CD4-positive, alpha-beta T cell treated with Interleukin-2 at 100 ng/mL for 4 hours (primary cell): ENCODE measurements at places on chromosomes 16 and 17.
A peak's percentile ranks its signal among the peaks of the same experiment; 100 is the strongest.

DNA sequence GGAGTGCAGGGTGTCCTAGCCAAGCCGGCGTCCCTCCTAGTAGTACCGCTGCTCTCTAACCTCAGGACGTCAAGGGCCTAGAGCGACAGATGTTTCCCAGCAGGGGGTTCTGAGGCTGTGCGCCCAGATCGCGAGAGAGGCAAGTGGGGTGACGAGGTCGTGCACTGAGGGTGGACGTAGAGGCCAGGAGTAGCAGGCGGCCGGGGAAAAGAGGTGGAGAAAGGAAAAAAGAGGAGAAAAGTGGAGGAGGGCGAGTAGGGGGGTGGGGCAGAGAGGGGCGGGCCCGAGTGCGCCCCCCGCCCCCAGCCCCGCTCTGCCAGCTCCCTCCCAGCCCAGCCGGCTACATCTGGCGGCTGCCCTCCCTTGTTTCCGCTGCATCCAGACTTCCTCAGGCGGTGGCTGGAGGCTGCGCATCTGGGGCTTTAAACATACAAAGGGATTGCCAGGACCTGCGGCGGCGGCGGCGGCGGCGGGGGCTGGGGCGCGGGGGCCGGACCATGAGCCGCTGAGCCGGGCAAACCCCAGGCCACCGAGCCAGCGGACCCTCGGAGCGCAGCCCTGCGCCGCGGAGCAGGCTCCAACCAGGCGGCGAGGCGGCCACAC lies at the start of gene MMP2:
TSS of gene MMP2 (plus strand) at position 372 of the 603 bp plus-strand sequence. CDS start 282 bp downstream, outside the sequence.
- DNase-seq: no peak

GRCh38 chr16:56726283-56726682 lies 3.6 kb upstream of the NUP93 start:
- no peak for DNase-seq

- no peak for DNase-seq
These were observed 416.8 kb upstream of the CCL2 start for GRCh38 chr17:33838281-33838680.

DNA sequence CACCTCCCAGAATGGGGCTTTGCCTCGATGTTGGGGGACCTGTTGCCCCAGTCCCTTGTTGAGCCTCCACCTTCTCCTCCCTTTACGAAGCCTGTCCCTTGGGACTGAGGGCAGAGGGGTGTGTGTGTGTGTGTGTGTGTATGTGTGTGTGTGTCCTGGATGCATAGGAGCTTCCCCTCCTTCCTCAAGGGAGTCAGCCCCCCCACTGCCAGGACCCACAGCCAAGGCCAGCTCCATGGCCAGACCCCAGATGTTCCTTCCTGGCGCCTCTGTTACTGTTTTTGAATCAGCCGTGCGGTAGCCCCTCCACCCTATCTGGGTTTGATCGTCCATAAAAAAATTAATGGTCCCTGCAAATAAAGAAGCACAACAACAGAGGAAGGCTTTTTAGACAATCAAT lies 17.7 kb upstream of the DOK4 start:
- DNase-seq: no peak

- no peak for DNase-seq
These were observed 11.9 kb upstream of the ASGR1 start for GRCh38 chr17:7191069-7191468.

- DNase-seq: no peak
These were observed 17.4 kb downstream of the ASPSCR1 start for GRCh38 chr17:81994593-81995462.

DNA sequence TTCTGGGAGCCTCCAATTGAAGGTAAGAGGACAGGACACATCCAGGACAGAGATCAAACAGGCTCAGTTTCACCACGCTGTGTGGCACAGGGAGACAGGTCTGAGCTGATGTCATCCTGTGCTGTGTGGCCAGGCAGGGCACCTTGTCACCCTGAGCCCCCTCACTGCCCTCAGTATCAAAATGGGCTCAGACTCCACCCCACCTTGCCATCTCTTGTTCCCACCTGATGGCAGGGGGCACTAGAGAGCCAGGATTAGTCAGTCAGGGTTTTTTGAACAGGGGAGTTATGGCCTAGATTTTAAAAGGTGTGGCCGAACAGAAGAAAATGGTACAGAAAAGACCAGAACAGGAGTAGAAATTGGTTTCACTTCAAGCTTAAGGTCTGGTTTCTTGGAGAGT lies 2.6 kb downstream of the KAT2A start:
- peak; percentile 53 for DNase-seq

- no peak for DNase-seq
These were observed 12.2 kb downstream of the CCR7 start for GRCh38 chr17:40552806-40553693.

- peak; percentile 26 for DNase-seq
These were observed 22.5 kb upstream of the CMTR2 start for GRCh38 chr16:71311553-71312158.

GRCh38 chr17:74840989-74841666 lies 18.6 kb downstream of the GRIN2C start:
- no peak for DNase-seq

- peak; percentile 5 for DNase-seq
These were observed 76.7 kb upstream of the CBX4 start for GRCh38 chr17:79915850-79916430.

DNA sequence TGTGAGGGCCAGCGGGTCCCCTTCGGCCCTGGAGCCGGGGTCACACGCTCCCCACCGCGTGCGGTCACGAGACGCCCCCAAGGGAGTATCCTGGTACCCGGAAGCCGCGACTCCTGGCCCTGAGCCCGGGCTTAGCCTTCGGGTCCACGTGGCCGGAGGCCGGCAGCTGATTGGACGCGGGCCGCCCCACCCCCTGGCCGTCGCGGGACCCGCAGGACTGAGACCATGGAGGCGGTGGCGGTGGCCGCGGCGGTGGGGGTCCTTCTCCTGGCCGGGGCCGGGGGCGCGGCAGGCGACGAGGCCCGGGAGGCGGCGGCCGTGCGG lies at the start of gene NAGLU:
TSS of gene NAGLU (plus strand) at position 194 of the 324 bp plus-strand sequence. CDS start at position 226, 32 bp downstream.
- peak; percentile 80 for DNase-seq

DNA sequence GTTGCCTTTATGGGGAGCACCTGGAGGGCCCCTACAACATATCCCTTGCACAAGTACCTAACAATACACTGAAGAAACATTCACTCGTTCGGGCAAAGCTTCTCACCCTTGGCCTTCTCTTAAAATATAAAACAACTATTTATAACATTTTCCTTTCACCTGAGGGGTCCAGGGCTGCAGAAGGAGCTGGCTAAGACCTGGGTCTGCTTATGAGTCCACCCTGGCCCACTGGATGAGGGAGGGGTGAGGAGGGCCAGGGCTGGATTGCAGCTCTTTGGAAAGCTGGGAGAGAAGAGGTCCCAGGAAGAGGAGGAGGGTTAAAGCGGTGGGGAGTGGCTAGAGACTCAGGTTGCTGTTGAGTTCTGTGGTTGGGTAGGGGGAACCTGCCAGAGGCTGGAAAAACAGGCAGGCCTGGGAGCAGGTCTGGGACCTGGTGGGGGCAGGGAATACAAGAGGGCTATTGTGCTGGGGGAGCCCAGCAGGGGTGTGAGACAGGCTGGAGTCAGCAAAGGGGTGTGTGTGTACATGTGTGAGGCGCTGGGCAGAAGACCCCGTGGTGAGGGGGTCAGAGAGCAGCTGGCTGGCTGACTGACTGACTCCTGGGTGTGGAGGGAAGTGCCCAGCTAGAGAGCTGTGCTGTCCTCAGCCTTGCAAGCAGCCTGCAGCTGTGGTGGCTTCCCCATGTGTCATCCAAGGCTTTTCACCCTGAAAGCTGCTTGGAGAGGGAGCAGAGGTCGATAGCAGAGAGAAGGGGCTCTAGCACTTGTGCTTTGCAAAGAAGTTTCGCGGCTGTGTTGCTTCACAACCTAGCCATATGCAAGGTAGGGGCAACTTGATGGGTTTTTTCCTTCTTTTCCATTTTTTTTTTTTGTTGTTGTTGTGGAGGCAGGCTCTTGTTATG lies 10.2 kb upstream of the MRC2 start:
- no peak for DNase-seq

- DNase-seq: no peak
These were observed 312.2 kb downstream of the TMEM114 start for GRCh38 chr16:8278031-8278580.

DNA sequence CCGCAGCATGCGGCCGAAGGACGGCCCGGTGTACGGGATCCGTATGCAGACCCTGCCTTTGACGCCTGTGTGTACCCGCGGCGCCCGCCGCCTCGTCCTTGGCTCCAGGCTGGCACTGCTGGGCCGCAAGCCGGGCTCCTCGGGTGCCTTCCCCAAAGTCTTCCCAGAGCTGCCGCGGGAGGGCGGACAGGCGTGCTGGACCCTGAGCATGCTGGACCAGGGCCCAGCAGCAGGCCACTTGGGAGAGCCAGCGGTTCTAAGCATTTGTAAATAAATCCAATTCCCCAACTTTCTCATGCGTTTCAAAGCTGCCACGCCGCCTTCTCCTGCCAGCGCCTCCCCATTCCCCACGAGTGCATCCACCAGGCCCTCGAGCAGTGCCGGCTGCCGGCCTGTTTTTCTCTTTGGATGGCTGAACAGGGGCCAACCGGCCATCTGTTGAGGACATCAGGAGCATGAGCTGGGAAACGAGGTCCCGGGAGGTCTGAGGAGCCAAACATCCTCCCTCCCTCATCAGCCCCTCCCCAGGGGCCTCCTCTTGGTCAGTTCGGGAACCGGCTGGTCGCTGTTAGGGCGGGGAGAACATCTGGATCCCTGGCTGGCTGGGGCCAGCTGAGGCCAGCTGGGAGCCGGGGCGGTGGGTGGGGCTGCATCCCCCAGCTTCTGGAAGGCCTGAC lies 20.5 kb upstream of the PABPN1L start:
- DNase-seq: no peak

- no peak for DNase-seq
These were observed 47.0 kb downstream of the SYNRG start for GRCh38 chr17:37562016-37562745.

DNA sequence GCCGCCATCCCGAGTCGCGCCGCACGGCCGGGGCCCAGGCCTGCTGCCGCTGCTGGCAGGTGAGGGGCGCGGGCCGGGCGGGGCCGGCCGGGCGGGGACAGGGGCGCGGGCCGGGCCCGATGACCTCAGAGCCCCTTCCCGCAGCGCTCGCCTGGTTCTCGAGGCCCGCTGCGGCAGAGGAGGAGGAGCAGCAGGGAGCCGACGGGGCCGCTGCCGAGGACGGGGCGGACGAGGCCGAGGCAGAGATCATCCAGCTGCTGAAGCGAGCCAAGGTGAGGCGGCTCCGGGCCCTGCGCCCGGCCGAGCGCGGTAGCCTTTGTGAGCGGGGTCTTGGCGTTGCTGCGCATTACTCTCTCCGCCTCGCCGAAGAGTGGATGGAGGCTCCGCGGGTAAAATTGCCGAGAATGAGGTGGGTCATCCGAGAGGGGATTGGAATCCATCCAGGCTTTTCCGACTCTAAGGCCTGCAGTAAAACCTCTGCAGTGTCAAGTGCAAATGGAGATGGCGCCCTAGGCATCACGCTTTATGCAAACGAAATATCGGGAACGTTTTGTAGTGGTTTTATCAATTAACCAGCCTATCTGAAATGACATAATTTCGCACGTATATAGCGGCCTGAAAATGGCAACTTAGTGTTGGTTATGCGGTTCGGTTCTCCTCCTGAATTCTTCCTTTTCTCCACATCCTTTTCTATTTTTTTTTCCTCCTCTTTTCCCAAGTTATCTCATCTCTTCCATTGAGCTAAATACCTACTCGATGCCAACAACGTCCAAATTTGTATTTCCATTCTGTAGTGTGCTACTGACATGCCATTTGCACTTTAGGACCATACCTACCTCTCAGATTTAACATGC lies 577 bp downstream of the TTC19 start:
- no peak for DNase-seq

GRCh38 chr16:5905935-5906334 lies 808.3 kb upstream of the EEF2KMT start:
- DNase-seq: no peak

DNA sequence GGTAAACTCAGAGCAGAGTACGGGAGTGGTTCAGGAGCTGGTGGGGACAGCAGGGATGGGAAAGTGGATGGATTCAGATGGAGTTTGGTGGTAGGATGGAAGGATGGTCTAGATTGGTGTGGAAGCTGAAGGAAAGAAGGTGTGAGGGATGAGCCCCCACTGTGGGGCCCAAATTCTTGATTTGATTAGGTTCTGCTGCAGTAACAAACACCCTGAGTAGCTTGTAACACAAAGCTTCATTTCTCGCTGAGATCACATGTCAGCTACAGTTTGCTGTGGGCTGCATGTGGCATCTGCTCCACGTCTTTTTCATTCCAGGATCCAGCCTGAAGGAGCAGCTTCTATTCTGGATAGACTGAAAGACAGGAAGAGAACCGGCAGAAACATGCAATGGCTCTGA lies 143.8 kb downstream of the IRX3 start:
- no peak for DNase-seq

- no peak for DNase-seq
These were observed 403.0 kb downstream of the SEC14L1 start for GRCh38 chr17:77543801-77544200.

DNA sequence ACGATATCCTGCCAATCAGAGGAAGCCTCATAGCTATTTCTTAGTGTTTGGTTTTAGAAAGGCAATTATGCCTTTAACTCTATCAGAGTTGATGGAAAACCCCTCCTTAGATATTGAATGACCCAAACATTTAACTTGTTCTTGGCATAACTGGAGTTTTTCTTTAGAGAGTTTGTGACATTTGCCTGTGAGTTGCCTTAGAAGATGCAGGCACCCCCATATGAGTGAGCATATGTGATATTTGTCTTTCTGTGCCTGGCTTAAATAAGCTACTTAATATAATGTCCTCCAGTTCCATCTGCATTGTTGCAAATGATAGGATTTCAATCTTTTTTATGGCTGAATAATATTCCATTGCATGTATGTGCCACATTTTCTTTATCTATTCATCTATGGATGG lies 19.6 kb upstream of the B4GALNT2 start:
- no peak for DNase-seq

DNA sequence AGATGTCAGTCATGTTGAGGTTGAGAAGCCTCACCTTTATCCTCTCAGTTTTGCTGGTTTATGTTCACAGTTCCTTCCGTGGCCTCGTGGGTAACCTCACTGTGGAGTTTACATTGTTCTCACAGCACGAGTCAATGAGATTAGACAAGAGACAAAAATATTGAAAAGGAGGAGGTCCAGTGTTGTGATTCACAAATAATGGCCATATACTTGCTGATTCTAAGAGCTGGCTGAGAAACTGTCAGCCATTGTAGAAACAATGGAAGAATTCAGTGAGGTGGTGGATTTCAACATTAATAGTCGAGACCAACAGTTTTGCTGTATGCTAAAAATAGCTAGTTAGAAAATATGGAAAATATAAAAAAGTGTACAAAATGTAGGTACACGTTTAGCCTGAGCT lies 176.4 kb upstream of the WSCD1 start:
- DNase-seq: no peak

DNA sequence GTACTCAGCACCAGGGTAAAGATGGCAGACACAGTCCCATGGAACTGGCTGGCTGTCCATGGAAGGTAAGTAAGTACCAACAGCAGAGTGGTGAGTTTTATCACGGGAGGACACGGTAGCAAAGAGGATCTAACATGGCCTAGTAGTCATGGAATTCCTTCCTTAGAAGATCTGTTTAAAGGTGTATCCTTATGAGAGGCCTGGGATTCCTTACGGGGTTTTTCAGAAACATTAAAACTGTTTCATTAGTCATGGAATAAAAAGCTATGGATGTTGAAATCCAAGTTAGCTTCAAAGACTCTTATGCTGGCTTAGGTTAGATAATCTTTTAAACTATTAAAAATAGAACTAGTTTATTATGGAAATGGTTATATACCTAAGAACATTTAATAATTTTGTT lies 7.4 kb downstream of the FTO start:
- DNase-seq: no peak
